ENCODE measurements at places on chromosomes 5 and 9.

DNA sequence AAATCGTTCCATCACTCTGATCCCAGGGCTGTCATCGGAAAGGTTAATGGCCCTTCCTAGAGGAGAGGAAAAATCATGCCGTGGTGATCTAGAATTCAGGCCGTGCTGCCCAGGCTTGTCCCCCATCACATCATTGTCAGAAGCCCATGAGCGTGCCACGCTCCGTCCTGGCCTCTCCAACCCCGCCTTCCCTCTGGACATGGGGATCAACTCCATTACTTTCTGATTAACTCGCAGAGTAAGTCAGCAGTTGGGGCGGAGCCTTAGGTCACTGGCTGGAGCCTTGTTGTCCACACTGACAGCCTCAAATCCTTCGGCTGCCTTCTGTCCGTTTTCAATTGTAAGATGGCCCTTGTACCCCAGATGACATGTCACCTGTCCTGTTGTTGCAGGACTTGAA is 75.0 kb downstream of the MVB12B start:
- no peak for DNase-seq

- DNase-seq, result no peak
Observed at GRCh38 chr5:132901036-132901435, 27.6 kb downstream of the LEAP2 start.

GRCh38 chr5:88677376-88677895 is 205.5 kb downstream of the MEF2C start:
- DNase-seq, result no peak

DNA sequence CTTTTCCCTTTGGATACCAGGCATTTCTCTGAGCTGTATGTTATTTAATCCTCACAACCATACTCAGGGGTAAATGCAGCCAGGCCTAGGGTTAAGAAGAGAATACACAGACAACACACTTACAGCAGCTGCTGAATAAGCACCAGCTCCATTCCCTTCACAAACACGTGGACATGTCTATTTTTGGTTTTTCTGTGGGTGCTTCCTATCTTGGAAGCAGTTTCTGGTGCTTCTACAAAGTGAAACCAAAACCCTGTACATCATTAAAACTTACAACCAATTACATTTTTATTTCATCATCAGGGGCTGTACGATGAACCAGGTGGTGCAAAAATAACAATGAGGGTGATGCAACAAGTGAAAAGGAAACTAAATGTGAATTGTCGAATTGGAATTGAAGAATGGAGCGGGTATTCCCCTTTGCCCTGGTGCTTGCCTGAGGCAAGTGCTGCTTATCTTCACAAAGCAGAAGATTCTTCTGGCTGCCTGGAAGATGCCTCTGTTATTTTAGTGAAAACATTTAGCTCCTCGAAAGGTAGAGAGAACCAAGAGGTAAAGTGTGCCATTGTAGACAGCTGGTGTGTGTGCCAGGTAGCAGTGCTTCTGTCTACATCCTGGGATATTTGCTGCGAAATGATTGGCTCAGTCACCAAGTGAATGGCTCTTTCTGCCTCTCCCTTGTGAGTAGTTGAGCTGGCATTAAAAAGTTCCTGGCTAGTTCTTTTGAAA is 18.6 kb upstream of the IFNB1 start:
- DNase-seq, result no peak

Data from SHP77 (cell line).